ENCODE measurements at places on chromosomes 13 and 19.

DNA sequence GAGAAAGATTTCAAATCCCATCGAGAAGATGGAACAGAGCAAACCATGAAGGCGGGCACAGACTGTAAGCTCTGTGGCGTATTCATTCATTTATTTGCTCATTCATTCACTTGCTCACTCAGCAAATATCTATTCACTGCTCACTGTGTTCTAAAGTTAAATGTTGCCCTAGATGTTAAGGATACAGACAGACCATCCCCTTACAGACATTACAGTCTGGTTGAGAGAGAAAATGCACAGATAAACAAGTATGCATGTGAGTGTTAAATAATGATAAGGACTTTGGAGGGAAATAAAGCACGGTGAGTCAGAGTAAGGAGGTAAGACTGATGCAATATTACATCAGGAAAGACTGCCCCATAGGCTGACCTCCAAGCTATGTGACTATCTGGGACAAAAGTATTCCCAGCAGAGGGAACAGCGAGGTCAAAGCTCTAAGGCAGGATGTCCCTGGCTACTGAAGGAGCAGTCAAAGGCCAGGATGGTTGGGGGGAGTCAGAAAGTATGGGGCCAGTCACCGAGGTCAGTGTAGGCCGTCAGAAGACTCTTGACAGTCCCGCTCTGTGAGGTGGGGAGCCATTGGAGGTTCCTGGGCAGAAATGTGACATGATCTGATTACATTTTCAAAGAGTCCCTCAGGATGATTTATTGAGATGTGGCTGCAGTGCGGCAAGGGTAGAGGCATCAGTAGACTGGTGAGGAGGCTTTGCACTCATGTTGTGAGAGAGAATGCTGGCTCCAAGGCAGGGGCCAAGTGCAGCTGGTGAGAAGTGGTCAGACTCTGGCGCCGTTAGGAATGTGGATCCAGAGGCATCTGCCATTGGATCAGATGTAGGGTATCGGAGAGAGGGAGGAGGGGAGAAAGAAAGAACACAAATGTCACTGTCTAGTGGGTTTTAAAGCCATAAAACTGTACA is 37.9 kb downstream of the MBNL2 start:
- DNase-seq, result no peak

- no peak for DNase-seq
These were observed 26.9 kb upstream of the CYP2A7 start for GRCh38 chr19:40908976-40909375.

DNA sequence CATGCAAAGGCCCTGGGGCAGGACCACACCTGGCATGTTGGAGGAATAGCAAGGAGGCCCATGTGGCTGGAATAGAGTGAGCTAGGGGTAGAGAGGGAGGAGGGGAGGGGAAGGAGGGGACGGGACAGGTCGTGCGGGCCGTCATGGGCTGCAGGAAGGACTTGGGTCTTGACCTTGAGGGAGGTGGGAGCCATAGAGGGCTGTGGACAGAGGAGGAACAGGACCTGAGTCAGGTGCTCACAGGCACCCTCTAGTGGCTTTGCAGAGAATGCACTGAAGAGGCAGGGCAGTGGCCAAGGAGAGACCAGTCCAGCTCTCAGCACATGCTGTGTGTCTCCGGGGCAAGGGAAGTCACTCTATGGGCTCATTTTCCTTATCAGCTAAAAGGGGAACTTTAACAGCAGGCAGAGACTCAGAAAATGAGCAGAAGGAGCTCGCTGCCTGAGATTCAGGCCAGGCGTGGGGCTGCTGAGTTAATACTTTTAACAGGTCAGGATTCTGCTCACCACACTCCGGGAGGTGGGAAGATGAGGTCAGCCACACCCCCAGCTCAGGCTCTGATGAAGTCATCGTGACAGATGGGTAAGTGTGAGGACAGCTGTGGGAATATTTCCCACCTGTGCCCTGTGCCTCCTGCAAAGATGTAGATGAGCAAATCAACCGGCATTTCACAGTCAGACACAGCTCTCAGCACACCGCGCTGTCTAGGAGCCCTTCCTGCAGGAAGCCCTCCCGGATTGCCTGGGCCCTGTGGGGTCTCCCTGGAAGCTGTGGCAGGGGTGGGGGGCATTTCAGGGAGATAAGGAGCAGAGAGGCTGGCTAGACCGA is 6.0 kb upstream of the TNFAIP8L1 start:
- DNase-seq, result no peak

- no peak for DNase-seq
These were observed 18.3 kb downstream of the PRKCSH start for GRCh38 chr19:11453468-11454341.

- no peak for DNase-seq
These were observed 92.0 kb downstream of the NHLRC3 start for GRCh38 chr13:39130301-39130700.

GRCh38 chr19:1817553-1818179 is 5.6 kb upstream of the ATP8B3 start:
- DNase-seq, result no peak

- no peak for DNase-seq
These were observed 101.7 kb upstream of the SOX21 start for GRCh38 chr13:94813920-94814475.
